Tibial nerve (tissue), 4 donors: ENCODE measurements at places on chromosomes 7 and 10.
A peak's percentile ranks its signal among the peaks of the same experiment; 100 is the strongest.

- no peaks in the 10 kb centered on the region for H3K27me3 ChIP-seq
- peak within 1 kb of the TSS; percentile 86 for H3K27ac ChIP-seq
- peak; percentile 99 for DNase-seq
- H3K36me3 ChIP-seq: no peaks in the 10 kb centered on the region
- peaks cover 8% of the 10 kb centered on the region for H3K4me1 ChIP-seq
- peak within 1 kb of the TSS; percentile 84 for H3K4me3 ChIP-seq
These were observed at the start of gene DNAJC9 for GRCh38 chr10:73246646-73247508. Gene DNAJC9 (minus strand): TSS chr10:73247255. CDS start chr10:73247189, 66 bp downstream.

- H3K4me3 ChIP-seq: no peak overlapping the region
- H3K36me3 ChIP-seq: no peaks in the 10 kb centered on the region
- no peaks in the 10 kb centered on the region for H3K4me1 ChIP-seq
- DNase-seq: peak; percentile 19
These were observed 30.3 kb upstream of the GRB10 start for GRCh38 chr7:50812841-50813475.

GRCh38 chr10:3099291-3100092 lies 32.1 kb downstream of the PFKP start:
- peaks cover 21% of the 10 kb centered on the region for H3K4me1 ChIP-seq
- H3K36me3 ChIP-seq: no peaks in the 10 kb centered on the region
- H3K27ac ChIP-seq: no peak overlapping the region
- no peak for DNase-seq
- no peaks in the 10 kb centered on the region for H3K27me3 ChIP-seq

DNA sequence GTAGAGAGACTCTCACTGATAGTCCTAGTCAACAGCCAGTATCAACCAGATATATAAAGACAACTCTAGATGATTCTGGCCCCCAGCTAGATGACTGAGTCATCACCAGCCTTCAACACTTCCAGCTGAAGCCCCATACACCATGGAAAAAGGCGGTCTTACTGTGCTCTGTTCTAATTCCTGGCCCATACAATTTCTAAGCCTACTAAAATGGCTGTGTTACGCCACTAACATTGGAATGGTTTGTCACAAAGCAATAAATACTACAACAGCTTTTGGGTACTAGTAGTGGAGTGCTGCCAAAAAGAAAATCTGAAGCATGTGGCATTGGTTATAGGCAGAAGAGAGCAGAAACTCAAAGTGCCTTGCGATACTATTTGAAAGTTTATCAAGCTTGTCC lies 13.0 kb upstream of the TES start:
- H3K4me1 ChIP-seq: no peaks in the 10 kb centered on the region
- DNase-seq: no peak
- H3K4me3 ChIP-seq: no peak overlapping the region
- no peaks in the 10 kb centered on the region for H3K36me3 ChIP-seq
- no peaks in the 10 kb centered on the region for H3K27me3 ChIP-seq

- H3K36me3 ChIP-seq: no peaks in the 10 kb centered on the region
- DNase-seq: no peak
- H3K27me3 ChIP-seq: peaks cover 71% of the 10 kb centered on the region
- H3K4me3 ChIP-seq: no peak overlapping the region
These were observed 2.5 kb downstream of the VSTM2A start for GRCh38 chr7:54544527-54545240.

DNA sequence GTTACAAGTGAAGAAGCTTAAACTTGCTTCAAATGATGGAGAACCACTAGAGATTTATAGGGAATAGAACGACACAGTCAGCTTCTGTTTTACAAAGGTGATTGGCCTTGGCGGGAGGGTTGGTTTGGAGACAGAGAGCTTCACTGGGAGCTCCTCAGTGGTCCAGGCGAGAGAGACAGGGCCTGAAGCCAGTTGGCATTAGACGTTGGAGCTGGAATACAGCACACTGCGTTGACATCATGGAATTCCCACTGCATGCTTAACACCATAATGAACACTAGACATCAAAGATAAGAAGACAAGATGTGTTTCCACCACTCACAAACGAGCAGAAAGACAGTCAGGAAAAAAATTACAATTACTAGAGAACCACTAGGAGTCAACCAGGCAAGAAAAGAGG lies 67.8 kb downstream of the TBXAS1 start:
- no peak for DNase-seq
- H3K4me3 ChIP-seq: no peak overlapping the region
- H3K27me3 ChIP-seq: no peaks in the 10 kb centered on the region
- H3K36me3 ChIP-seq: no peaks in the 10 kb centered on the region
- H3K27ac ChIP-seq: no peak overlapping the region

DNA sequence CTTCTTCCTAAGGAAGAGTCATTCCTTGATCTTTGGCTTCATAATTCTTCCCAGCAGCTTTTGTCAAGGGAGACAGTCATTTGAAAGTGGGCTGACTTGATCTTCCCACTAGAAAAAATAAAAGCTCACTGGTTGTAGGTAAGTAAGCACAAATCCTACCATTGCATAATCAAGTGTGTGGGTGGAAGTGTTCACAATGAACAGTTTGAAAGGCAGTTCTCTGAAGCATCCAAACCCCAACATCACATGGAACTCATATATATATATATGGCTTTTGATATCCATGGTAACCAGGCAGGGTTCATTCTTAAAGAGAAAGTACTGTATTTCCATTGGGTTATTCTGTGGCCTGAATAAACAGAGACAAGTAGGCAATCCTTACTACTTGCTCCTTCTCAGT lies 51.6 kb downstream of the ARMH3 start:
- no peak overlapping the region for H3K4me3 ChIP-seq
- no peaks in the 10 kb centered on the region for H3K4me1 ChIP-seq
- H3K36me3 ChIP-seq: no peaks in the 10 kb centered on the region
- no peaks in the 10 kb centered on the region for H3K27me3 ChIP-seq
- H3K27ac ChIP-seq: no peak overlapping the region

- H3K4me3 ChIP-seq: no peak overlapping the region
- no peaks in the 10 kb centered on the region for H3K27me3 ChIP-seq
- H3K4me1 ChIP-seq: no peaks in the 10 kb centered on the region
- no peak overlapping the region for H3K27ac ChIP-seq
- no peaks in the 10 kb centered on the region for H3K36me3 ChIP-seq
These were observed 350.0 kb downstream of the FGFR2 start for GRCh38 chr10:121248266-121248665.

DNA sequence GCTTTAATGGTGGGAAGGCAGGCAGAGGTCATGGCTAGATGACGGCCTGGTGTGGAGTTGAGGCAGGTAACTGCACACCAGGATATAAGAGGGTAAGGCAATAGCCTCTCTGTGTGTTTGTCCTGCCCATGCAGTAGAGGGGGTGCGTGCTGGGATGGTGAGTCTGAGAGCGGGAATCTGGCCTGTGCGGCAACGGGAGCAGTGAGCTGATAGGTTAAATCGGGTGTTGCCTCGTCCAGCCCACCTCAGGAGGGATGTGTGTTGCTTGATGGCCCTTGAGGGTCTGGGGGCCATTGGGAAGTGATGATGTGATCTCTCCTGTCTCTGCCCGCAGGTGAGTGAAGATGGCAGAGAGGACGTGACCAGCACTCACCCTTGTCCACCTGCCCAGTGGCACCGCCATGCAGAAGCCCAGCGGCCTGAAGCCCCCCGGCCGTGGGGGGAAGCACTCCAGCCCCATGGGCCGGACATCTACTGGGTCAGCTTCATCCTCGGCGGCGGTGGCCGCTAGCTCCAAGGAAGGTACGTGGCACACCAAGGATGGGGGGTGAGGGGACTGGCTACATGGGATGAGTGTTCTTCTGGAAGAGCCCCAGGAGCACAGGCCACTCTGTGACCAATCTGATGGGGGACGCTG lies 28.1 kb downstream of the CLIP2 start:
- DNase-seq: no peak
- H3K4me1 ChIP-seq: no peaks in the 10 kb centered on the region
- no peak overlapping the region for H3K4me3 ChIP-seq
- H3K27ac ChIP-seq: no peak overlapping the region
- H3K36me3 ChIP-seq: peaks cover 38% of the 10 kb centered on the region

DNA sequence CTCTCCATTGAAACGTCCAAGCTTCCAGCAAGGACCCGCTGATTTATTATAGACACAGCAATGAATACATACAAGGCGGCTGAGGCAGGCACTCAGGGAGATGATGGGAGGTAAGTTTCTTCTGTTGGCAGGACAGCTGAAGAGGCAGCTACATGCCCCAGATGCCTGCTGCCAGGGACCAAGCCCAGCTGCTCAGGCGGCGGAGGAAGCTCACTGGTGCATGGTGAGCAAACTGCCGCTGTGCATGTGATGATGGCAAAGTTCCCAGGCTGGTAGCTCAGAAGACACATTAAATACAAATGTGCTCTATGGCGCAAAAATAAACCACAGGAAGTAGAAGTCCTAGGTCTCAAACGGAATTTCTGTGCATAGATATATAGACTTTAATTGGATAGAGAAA lies 2.3 kb downstream of the DNTT start:
- H3K4me1 ChIP-seq: no peaks in the 10 kb centered on the region
- H3K27ac ChIP-seq: no peak overlapping the region
- no peaks in the 10 kb centered on the region for H3K27me3 ChIP-seq
- no peaks in the 10 kb centered on the region for H3K36me3 ChIP-seq
- peak; percentile 39 for DNase-seq

GRCh38 chr10:15898046-15898445 lies 37.7 kb upstream of the MINDY3 start:
- H3K27ac ChIP-seq: no peak overlapping the region
- H3K36me3 ChIP-seq: no peaks in the 10 kb centered on the region
- H3K27me3 ChIP-seq: no peaks in the 10 kb centered on the region
- no peak overlapping the region for H3K4me3 ChIP-seq
- no peak for DNase-seq

- peaks cover 63% of the 10 kb centered on the region for H3K36me3 ChIP-seq
- no peaks in the 10 kb centered on the region for H3K27me3 ChIP-seq
- no peaks in the 10 kb centered on the region for H3K4me1 ChIP-seq
These were observed 17.3 kb downstream of the KIFBP start for GRCh38 chr10:69005704-69006485.

GRCh38 chr7:104964626-104965236 lies 49.3 kb upstream of the KMT2E start:
- H3K27ac ChIP-seq: peak overlapping the region; percentile 60
- H3K27me3 ChIP-seq: no peaks in the 10 kb centered on the region
- no peak for DNase-seq
- no peaks in the 10 kb centered on the region for H3K4me1 ChIP-seq
- H3K4me3 ChIP-seq: no peak overlapping the region

DNA sequence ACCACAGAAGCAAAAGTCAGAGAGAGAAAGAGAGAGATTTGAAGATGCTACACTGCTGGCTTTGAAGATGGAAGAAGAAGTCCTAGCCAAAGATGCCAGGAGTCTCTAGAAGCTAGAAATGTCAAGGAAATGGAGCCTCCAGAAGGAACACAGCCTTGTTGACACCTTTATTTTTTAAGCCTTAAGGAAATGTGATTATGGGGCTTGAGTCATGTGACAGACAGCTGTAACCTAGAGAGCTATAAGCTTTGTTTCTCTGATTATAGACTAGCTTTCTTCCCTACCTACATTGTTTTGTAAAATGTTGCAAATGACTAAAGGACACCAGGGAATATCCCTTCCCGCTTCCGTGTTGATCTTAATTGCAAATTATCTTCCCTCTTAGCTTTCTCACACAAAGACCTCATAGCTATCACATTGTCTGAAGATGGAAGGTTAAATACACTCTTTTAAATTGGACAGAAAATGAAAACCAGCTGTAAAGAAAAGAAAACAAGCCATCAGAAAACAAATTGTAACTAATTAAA lies 199.9 kb downstream of the ARHGAP12 start:
- H3K27me3 ChIP-seq: no peaks in the 10 kb centered on the region
- H3K36me3 ChIP-seq: no peaks in the 10 kb centered on the region
- no peak overlapping the region for H3K4me3 ChIP-seq

DNA sequence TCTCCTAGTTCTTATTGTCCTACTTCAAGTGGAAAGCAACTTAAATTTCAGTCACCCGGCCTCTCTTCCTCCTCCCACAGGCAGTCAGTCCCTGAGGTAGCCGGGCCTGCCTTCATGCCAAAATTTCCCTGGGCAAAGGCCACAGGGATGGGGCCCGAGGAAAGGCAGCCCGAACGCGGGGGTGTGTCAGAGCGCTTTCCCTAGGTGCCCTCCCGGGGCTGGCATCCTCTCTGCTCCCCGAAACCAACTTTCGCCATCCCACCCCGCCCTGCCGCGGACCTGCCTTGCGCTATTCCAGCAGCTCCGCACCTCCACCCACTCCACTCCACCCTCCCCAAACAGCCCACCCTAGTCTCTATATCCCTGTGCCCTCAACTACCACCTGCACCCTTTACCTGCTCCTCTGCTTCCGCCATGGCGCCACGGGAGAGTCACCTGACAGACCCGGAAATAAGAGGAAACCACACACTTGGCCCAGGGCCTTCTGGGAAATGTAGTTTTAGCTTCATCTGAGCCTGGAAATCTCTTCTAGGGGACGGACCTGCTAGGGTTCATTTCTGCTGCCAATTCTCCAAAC lies at the start of gene VPS41:
VPS41 (minus strand) TSS at position 433 of the 577 bp plus-strand sequence; CDS start at position 416, 17 bp downstream.
- DNase-seq: peak; percentile 87
- H3K27ac ChIP-seq: peak within 1 kb of the TSS; percentile 79

GRCh38 chr7:155163696-155164095 lies 93.6 kb downstream of the HTR5A start:
- no peak overlapping the region for H3K27ac ChIP-seq
- peaks cover 2% of the 10 kb centered on the region for H3K27me3 ChIP-seq
- no peak overlapping the region for H3K4me3 ChIP-seq
- no peak for DNase-seq
- H3K36me3 ChIP-seq: no peaks in the 10 kb centered on the region

GRCh38 chr7:93476491-93477344 lies 97.8 kb downstream of the CALCR start:
- H3K4me1 ChIP-seq: no peaks in the 10 kb centered on the region
- H3K27me3 ChIP-seq: no peaks in the 10 kb centered on the region
- no peak for DNase-seq
- H3K4me3 ChIP-seq: no peak overlapping the region

DNA sequence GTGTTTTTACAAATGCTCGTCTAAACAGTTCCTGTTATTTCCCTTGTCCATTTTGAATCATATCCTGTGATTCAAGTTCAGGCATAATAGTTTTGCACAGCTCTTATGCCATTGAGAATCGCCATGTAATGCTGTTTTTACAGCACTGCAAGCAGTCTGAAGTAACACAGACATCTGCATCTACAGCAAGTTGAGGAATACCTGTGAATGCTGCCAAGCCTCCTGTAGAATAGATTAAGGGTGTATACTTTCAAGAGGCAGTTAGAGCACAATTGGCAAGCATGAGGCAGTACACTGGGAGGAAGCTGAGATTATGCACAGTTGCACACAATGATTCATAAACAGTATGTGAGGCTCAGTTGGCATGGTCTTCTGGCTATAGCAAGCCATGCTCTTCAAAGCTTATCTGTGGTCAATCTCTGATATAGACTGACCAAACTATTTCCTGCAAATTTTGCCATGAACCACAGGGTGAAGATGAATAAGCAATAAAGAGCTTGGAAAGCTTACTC lies 121.9 kb upstream of the AKR1E2 start:
- DNase-seq: no peak
- H3K27ac ChIP-seq: no peak overlapping the region
- H3K27me3 ChIP-seq: no peaks in the 10 kb centered on the region
